Pulmonary artery endothelial cell (primary cell): ENCODE measurements at places on chromosomes 2 and 18. TPM values are rescaled to one million over a fixed set of nuclear protein-coding genes. Genes with fewer than 3 reads are reported as not detected.

The ZNF804A gene
- total RNA-seq = not detected in 2 replicates

The VWC2L gene
- not detected in 2 replicates for total RNA-seq

The RTTN gene
- total RNA-seq = 10.6 and 18.9 TPM in 2 replicates

The FBXO15 gene
- total RNA-seq = 0.18 TPM in 1 of 2 replicates, not detected in the other

The RTP5 gene
- total RNA-seq = not detected in 2 replicates

The TXNDC2 gene
- total RNA-seq = under 0.01 TPM in 1 of 2 replicates, not detected in the other

The IAH1 gene
- total RNA-seq = 32.9 and 40.2 TPM in 2 replicates

The RGPD8 gene
- total RNA-seq = 7.5 and 12.6 TPM in 2 replicates

The ARHGAP28 gene
- 0.39 and 4.4 TPM in 2 replicates for total RNA-seq

The MTX2 gene
- 25.6 and 34.5 TPM in 2 replicates for total RNA-seq

The EPHA4 gene
- 29.5 and 33.4 TPM in 2 replicates for total RNA-seq

The CTAGE1 gene
- not detected in 2 replicates for total RNA-seq

The BUB1 gene
- 27.7 and 101 TPM in 2 replicates for total RNA-seq

The KANSL1L gene
- 8.1 and 14.6 TPM in 2 replicates for total RNA-seq

The FTCDNL1 gene
- 0.73 and 1.2 TPM in 2 replicates for total RNA-seq

The REG3G gene
- total RNA-seq = not detected in 2 replicates

The TEX44 gene
- total RNA-seq = not detected in 2 replicates

The AP1S3 gene
- 3.4 and 7.2 TPM in 2 replicates for total RNA-seq

The VIT gene
- 0.46 and 0.66 TPM in 2 replicates for total RNA-seq

The GCKR gene
- 7.5 and 7.8 TPM in 2 replicates for total RNA-seq

The OSR1 gene
- not detected in 2 replicates for total RNA-seq

The ASIC4 gene
- total RNA-seq = not detected in 2 replicates

The ASTL gene
- 0.07 TPM in 1 of 2 replicates, not detected in the other for total RNA-seq

The OTX1 gene
- total RNA-seq = 0.11 and 0.33 TPM in 2 replicates

The ZRANB3 gene
- 5.1 and 8.7 TPM in 2 replicates for total RNA-seq

The KCTD1 gene
- 13.5 and 14.6 TPM in 2 replicates for total RNA-seq

The PRSS56 gene
- total RNA-seq = not detected in 2 replicates

The ZNF521 gene
- 55.6 and 64.3 TPM in 2 replicates for total RNA-seq

The CDK15 gene
- total RNA-seq = not detected in 2 replicates

The SLC16A14 gene
- total RNA-seq = 0.21 and 0.26 TPM in 2 replicates

The LRP2 gene
- under 0.01 and 0.11 TPM in 2 replicates for total RNA-seq
